B cell (primary cell): ENCODE measurements at places on chromosomes 5 and 9. TPM values are rescaled to one million over a fixed set of nuclear protein-coding genes. Genes with fewer than 3 reads are reported as not detected.

DNA sequence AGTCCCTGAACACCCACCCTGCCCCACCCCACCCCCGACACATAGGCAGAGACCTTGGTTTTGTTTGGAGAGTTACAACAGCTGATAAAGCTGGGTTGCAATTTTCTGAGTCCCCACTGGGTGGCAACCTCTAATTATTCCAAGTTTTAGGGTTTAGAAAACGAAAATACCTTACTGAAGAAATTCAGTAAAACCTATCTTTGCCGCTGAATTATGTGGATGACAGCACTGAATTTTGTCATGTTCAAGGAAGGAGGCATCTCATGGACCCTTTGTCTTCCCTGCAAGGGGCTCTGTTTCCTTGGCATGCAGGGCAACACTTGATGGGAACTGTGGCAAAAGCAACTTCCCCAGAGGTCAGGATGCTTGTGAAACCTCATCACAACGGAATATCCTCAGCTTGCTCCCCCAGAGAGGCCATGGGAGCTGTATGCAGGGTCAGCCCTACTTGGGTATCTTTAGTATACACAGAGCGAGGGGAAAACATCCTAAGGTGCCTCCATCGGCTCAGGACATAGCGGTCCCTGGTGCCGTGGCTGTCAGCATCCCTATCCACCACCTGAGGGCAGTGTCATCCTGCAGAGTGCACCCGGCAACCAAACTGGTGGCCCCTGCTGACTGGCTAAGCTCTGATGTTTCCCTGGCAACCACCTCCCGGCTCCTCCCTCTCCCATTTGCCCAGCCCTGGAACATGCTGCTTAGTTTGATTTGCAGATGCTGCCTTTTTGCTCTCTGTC, 123.1 kb downstream of the RXRA start:
- peak; percentile 91 for DNase-seq

DNA sequence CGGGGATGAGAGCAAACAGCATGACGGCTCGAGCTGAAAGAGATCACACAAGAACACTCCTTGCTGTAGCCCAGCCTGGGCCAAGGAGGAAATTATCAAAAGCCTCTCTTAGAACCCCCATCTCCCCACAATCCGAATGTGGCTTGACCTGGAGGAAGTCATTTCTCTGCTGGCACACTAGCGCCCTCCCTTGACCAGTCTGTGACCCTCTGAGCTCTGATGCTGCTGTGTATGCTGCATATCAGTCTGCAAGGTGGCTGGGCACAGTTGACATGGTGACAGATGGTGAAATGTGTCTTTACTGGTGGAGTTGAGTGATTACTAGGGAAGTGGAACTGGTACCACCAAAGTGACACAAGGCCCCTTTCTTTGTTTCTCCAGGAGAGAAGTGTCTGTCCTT, 3.3 kb downstream of the SLC46A2 start:
- no peak for DNase-seq

DNA sequence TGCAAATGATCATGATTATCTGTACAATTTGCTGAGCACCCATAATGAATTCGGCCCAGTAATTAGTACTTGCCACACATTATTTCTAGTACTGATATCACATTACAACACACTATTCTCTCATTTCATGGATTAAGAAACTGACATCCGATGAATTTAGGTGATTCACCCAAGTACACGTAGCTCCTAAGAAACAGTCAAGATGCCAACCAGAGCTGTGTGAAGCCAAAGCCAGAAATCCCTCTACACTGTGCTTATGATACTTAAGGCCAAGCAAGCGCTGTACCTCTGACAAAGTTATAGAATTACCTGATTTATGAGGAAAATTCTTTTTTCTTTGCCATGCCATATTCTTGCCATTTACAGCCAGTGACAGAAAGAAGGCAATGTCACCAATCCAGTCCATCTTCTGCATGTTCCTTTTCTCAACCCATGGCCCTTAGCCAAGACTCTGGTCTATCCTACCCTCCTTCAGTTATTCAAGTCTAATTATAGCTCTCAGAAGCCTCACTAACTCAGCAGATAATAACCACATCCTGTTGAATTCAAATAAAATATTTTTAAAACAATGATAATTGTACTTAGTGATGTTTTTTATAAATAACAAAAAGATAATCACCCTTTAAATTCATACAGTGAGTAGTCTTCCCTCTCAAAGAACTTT, 74.3 kb upstream of the PTGER4 start:
- no peak for DNase-seq

DNA sequence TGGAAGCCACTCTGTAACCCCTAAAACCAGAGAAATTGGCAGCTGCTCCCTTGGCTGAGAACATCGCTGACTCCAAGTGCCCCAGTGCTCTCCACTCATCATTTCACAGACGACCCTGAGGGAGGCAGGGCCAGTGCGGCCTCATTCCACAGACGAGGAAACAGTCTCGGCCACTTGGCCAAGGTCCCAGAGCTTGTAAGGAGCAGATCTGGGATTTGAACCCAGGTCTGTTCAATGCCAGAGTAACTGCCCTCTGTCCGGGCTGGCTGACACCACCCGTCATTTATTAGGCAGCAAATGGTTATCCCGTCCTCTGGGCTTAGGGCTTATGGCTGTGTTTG, 19.9 kb upstream of the IER5L start:
- no peak for DNase-seq

GRCh38 chr5:96226941-96227552, 206.0 kb downstream of the PCSK1 start:
- no peak for DNase-seq

PCDHGB7 gene
- total RNA-seq, result 1.9 and 2.2 TPM in 2 replicates

CARTPT gene
- not detected in 2 replicates for total RNA-seq

DNA sequence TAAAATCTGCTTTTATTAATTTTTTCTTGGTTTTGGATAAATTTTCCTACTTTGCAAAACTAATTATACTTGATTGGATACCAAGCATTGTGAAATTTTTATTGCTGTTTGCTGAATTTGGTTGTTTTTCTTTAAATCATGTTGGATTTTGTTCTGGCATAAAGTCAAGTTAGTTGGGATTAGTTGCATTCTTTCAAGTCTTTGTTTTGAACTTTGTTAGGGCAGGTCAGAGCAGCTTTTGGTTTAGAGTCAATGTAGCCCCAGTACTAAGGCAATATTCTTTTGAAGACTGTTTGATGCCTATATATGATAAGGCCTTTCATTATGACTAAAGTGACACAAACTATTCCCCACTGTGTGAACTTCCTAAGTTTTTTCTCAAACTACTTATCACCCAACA, 531.1 kb downstream of the RASEF start:
- DNase-seq, result no peak

LRRC70 gene
- total RNA-seq, result 2.2 and 2.3 TPM in 2 replicates

DNA sequence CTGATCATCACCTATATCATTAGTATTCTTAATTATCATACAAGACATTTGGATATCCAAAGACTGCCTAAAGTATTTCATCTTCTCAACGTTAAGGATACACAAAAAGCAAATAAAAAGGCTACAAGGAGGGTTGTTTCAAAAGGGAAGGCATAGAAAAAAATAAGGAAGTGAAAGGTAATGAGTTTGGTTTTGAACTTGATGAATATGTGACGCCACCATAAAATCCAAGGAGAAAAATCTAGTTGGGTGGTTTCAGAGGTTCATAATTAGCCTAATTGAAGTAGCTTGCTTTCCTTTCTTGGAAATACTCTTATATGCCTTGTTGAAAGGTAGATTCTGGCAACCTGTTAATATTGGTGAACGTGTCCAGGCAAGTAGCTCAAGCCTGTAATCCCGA, 96.1 kb upstream of the SGCD start:
- DNase-seq, result no peak

SPATA31A1 gene
- total RNA-seq, result not detected in 2 replicates

BDP1 gene
- 59.4 and 63.9 TPM in 2 replicates for total RNA-seq

RPL37 gene
- total RNA-seq, result 1,932 and 2,240 TPM in 2 replicates

DNA sequence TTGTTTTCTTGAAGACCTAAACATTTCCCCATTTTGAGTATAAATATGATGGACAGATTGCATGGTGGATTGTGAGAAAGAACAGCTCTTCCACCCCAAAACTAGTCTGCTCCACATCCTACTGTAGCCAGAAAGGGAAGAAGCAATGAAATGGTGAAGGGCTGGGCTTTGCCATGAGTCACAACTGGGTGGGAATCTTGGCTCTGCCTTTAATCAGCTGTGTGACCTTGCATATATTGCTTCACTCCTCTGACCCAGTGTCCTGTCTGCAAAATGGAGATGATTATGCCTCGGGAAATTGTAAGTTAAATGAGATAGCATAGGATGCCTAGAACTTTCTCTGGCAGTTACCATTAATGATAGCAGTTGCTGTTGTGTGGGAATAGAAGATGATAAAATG, 101.9 kb downstream of the PDE8B start:
- no peak for DNase-seq

DNA sequence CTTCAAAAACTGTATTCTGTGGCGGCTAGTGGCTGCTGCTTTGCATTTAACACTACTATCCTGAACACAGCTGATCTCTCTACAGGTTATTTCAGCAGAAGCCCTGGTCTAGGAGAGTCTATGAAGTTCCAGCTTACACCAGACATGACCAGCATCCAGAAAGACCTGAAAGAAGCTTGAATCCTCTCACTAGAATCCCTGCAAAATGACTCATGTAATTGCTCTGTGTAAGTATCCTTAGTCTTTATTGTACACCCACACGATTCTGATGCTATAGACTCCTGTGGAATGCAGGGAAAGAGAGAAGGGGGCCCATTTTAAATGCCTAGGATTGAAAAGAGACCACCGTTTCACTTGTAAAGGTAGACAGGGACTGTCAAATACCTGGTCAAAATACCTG, 859 bp upstream of the GRIA1 start:
- no peak for DNase-seq

DNA sequence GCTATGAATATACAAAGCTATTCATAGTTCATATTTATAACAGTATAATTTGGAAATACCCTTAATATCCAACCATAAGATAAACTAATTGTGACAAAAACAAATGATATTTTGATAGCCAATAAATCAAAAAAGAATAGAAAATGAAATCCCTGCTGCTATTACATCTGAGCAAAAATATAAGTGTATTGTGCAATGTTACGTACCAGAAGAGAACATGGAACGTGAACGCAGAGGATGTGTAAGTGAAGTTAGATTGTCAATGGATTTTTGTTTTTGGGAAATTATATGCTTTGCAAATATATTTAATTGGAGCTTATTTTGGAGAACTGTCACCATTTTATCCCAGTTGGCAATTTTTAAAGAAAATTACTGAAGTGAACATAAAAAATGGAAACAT, 15.4 kb downstream of the GCNT1 start:
- DNase-seq, result no peak

C1QTNF3 gene
- total RNA-seq, result 10.6 and 11.9 TPM in 2 replicates

GRCh38 chr9:104606152-104606551, 725 bp upstream of the OR13C2 start:
- no peak for DNase-seq

GRCh38 chr5:152349683-152350526, 55.2 kb downstream of the NMUR2 start:
- DNase-seq, result peak; percentile 7

PLAC8L1 gene
- total RNA-seq, result 0.49 and 0.51 TPM in 2 replicates

- DNase-seq, result no peak
Measured at GRCh38 chr5:162544905-162545304, 477.3 kb downstream of the GABRG2 start.

GRCh38 chr5:75538211-75538610, 26.5 kb downstream of the POLK start:
- DNase-seq, result no peak

DNA sequence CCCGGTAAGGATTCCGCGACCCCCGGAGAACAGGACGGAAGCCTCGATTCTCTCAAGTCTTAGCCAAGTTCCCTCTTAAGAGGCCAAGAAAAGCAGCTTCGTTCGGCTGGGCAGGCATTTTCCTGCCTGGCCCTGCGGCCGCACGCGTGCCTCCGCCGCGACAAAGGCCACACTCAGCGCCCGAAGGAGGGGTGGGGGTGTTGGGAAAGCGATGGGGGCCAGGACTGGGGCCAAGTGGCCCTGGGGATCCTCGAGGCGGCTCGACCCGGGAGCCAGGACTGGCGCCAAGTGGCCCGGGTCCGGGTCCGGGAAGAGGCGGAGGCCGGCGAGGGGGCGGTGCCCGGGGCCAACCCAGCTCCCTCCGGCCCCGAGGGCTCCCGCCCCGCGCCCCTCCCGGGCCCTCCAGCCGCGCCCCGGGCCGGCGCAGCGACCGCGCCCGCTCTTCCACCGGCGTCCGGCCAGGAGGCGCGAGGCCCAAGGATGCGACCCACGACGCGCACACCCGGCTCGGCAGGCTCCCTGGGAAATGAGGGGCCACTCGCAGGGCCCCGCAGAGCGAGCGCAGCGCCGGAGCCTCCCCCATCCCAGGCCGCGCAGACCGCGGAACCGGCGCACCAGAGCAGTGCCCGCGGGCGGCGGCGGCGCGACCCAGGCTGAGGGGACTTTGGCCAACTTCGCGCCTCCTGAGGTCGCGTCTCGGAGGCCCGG, 756 bp downstream of the VAV2 start:
- DNase-seq, result peak; percentile 36

GRCh38 chr5:68257210-68257609, 41.7 kb downstream of the PIK3R1 start:
- DNase-seq, result no peak

- no peak for DNase-seq
Measured at GRCh38 chr9:98022447-98022846, 34.1 kb upstream of the NANS start.

DNA sequence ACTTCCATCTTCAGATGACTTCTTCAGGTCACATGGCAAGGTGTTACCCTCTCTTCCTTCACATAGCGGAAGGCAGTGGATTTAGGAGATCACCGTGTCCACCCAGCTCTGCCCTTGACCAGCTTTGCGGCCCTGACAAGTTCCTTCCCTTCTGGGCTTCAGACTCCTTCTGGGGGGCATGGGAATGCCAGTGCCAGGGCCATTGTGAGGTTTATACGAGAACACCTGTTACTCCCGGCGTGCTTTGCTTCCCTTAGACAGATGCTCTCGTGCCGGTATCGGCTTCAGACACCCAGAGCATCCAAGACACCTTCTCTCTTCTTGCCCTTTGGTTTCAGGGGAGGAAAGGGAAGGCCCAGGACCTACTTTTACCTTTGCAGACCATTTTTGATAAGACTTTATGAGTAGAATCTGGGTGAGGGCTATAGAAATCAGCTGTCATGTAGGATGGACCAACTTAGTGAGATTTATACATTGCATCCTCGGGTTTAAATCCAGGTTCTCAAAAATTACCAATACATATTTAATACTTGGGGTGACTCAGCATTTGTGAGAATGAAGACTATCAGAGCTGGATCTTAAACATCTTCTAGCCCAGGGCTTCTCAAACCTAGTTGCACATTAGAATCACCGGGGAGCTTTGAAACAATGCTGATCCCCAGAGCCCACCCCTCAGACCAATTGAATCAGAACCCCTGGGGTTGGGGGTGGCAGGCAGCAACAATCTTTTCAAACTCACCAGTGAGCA, 138.2 kb downstream of the MVB12B start:
- DNase-seq, result no peak

NOXA1 gene
- total RNA-seq, result 5.7 and 8.4 TPM in 2 replicates

GRCh38 chr5:127292030-127292735, 1.6 kb downstream of the MEGF10 start:
- DNase-seq, result no peak

DNA sequence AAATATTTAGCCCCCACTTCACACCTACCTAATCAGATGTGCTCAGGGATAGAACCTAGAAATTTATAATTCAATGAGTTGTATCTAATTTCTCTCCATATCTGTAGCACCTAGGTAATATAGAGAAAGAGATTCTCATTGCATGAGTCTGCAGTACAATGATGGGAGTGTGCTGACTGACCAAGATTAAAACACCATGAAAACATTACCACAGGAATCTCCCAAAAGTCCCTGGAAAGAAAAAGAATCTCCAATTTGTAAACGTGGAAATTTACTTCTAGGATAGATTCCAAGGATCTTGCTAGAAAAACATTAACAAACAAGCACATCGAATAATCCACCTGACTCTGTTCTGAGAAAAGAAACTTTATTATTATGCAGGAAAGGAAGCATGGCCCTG, 45.0 kb upstream of the DMRTA1 start:
- no peak for DNase-seq

CDH18 gene
- total RNA-seq, result not detected in 2 replicates
